Glomerular endothelial cell (primary cell): ENCODE measurements at places on chromosomes 7 and 10.

GRCh38 chr7:67764289-67764688, 767.7 kb downstream of the TYW1 start:
- DNase-seq = no peak

DNA sequence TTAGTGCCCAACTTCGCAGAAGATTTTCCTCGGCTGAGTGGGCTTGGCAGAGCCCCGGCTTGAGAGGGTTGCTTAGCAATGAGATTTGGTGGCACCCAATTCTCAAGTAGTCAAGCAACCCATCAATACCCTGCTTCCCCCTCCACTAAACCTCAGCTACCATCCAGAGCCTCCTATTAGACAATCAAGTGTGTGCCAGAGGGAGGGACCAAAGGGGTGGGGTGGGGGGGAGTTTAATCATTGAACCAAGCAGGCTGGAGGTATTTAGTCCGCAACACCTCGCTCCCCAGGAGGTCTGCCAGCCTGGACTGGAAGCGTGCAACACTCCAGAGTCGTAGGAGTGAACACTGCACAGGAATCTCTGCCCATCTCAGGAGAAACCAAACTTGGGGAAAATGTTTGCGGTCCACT, at the start of gene HKDC1:
HKDC1 (plus strand) TSS at position 292 of the 411 bp plus-strand sequence; CDS start at position 396, 104 bp downstream.
- no peak for DNase-seq

DNA sequence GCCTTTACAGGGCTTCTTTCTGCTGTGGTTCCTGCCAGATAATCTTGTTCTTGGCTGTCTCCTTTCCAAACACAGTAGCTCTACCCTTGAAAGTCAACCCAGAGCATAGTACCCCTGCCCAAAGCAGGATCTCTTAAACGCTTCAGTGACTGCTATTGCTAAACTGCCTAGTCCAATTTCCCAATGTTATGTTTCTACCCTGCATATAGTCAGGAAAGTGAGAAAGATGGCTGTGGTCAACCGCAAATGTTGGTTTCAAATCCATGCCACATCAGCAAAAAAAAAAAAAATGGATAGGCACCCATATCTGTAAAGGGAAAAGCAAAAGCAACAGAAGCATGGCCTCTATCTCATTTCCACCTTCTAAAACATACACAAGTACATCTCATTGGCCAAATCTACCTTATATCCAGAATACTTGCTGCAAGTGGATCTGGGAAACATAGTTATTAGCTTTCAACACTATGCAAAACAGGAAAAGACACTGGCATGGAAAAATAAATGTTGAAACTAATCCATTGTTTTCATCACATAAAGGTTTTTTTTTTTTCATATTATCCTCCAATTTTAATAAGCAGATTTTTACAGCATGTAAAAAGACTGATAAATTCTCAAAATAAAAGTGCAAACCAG, 59.8 kb downstream of the DNAJC1 start:
- DNase-seq = no peak

DNA sequence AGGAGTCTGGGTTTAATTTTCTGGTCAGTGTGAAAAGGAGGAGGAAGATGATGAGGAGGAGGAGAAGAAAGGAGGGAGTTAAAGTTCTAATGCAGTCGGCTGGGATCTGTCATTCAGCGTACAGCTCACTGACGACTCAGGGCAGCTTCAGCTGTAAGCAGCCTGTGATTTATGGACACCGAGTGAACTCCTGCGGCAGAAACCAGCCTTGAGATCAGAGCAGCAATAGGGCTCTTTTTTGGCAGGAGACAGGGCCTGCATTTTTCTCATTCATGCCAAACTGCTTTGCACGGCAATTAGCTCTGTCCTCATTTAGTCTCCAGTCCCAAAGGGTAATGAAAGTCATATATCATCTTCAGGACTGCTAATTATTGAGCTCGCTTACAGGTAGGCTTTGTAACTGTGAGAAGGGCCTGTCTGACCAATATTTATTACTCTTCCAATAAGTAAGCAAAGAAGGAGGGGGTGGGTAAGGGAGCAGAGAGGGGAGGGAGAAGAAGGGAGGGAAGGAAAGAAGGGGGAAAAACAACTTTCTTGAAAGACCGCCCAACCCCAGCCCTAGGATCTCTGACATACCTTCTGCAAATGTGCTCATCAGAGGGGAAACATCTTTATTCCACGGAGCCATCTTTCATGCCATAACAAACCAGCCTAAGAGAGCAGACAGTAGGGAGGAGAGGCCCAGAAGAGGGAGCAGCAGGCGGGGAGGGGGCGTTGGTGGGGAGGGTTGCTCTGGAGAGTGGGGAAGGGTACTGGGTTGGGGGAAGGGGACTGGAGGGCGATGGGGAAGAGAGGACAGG, 48.1 kb upstream of the COMTD1 start:
- no peak for DNase-seq

DNA sequence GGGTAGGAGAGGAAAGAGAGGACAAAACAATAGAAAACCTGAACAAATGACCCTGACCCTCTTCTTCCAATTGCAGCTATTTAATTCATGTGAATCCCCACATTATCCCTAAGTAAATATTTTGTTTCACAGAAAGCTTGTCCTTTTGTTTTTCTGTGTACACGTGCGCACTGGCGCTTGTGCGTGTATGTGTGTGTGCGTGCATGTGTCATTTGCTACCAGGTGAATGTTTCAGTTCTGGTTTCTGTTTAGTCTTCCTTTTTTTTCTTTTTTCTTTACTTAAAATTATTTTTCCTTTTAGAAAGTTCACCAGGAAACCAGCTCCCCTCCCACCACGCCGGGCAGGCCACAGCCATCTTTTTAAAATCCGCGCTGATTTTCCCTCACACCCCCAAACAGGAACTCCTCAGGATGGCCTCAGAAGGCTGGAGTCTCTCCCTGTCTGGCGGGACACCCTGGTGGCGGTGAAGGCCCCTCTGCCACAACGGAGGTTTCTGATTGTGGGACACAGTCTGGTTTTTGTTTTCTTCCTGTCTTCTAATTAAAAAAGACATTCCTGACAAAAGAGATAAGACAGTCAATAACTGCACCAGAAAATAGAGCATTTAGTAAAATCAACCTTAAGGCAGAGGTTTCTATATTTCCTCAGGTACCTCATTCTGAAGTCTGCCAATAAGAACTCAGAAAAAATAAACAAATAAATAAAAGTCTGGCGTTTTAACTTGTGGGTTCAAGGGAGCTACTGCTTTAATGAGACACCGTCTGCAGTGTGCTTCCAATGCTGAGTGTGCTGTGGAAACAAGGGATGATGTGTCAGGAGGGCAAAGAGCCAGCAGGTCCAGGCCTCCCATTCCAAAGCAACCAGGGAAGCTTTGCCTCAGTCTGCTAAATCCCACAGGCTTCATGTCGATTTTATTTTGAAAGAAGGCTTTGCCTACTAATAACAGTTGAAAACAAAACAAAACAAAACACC, 17.4 kb downstream of the IRF5 start:
- no peak for DNase-seq
